ENCODE measurements at places on chromosomes 2 and 18. TPM values are rescaled to one million over a fixed set of nuclear protein-coding genes. Genes with fewer than 3 reads are reported as not detected.

The CDK15 gene
- 5.3 TPM for total RNA-seq

The ASB18 gene
- under 0.01 TPM for total RNA-seq

The OSBPL6 gene
- 5.4 TPM for total RNA-seq

The TXNL4A gene
- 54.6 TPM for total RNA-seq

The FSHR gene
- total RNA-seq = 0.29 TPM
